GM23248 (cell line): ENCODE measurements at places on chromosomes 3 and 15. TPM values are rescaled to one million over a fixed set of nuclear protein-coding genes. Genes with fewer than 3 reads are reported as not detected.

RBP2 gene
- total RNA-seq: not detected in 2 replicates

- no peak for DNase-seq
- no peak overlapping the region for H3K27ac ChIP-seq
- no peaks in the 10 kb centered on the region for H3K36me3 ChIP-seq
- peaks cover 10% of the 10 kb centered on the region; the same call in 1 of the 2 replicates for H3K4me1 ChIP-seq
- H3K27me3 ChIP-seq: peaks cover 15% of the 10 kb centered on the region
Observed at GRCh38 chr3:46213201-46213600, 5.1 kb upstream of the CCR1 start.

- H3K4me3 ChIP-seq: no peak overlapping the region
- no peaks in the 10 kb centered on the region for H3K36me3 ChIP-seq
- no peak for DNase-seq
- no peak overlapping the region for H3K27ac ChIP-seq
- H3K4me1 ChIP-seq: peaks cover 5% of the 10 kb centered on the region; the same call in 1 of the 2 replicates
Observed at GRCh38 chr3:183259087-183259486, 6.0 kb downstream of the B3GNT5 start.

TMEM207 gene
- not detected in 2 replicates for total RNA-seq

MGLL gene
- total RNA-seq: 58.7 and 59.2 TPM in 2 replicates

UBE2E1 gene
- total RNA-seq: 49.3 and 65.3 TPM in 2 replicates

LRRC15 gene
- total RNA-seq: 16.4 and 24.2 TPM in 2 replicates

GRCh38 chr3:71258116-71258515 lies 325.4 kb downstream of the FOXP1 start:
- peaks cover 31% of the 10 kb centered on the region for H3K4me1 ChIP-seq
- no peak overlapping the region for H3K4me3 ChIP-seq
- H3K27ac ChIP-seq: peak overlapping the region; percentile 56
- no peaks in the 10 kb centered on the region for H3K36me3 ChIP-seq
- H3K27me3 ChIP-seq: no peaks in the 10 kb centered on the region

DNA sequence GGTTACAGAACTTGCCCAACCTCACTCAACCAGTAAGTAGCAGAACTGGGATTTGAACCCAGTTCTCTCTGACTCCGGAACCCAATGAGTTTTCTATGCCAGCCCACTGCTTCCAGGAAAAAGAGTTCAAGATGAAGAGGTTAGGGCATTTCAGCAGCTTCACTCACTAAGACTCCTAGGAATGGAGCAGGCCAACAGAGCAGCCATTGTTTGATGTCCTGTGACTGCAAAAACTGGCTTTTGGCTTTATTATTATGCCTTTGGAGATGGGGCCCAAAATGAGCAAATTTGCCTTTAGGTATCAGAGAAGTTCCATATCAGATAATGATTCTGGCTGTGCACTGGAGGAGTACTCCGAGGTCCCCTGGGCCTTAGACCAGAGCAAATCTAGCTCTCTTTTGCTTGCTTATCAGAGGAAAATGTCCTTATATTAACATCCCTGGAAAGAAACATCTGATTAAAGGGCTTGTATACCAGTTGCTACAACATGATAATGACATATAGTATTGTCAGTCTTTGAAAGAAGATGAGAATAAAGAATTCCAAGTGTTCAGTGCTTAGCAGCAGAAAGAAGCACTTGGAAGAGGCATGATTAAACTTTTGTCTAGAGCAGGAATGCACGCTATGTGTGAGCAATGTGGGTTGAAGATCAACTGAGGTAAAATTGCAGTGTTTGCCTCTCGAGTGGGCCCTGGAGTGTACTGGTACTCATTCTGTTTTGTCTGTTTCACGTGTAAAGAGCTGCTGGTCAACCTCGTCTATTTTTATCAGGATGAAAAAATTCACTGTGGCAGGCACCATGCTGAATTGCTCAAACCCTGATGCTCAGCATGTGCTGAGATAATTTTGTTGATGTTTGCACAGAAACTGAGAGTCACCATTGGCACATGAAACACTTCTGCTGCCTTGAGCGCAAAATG lies 21.8 kb upstream of the KLHL24 start:
- H3K36me3 ChIP-seq: no peaks in the 10 kb centered on the region
- DNase-seq: peak; percentile 30
- H3K4me1 ChIP-seq: no peaks in the 10 kb centered on the region
- no peak overlapping the region for H3K27ac ChIP-seq
- H3K4me3 ChIP-seq: no peak overlapping the region

PPP1R14D gene
- total RNA-seq: not detected in 2 replicates

- H3K4me1 ChIP-seq: no peaks in the 10 kb centered on the region
- DNase-seq: no peak
- no peak overlapping the region for H3K4me3 ChIP-seq
- no peaks in the 10 kb centered on the region for H3K36me3 ChIP-seq
- no peaks in the 10 kb centered on the region for H3K27me3 ChIP-seq
- H3K27ac ChIP-seq: no peak overlapping the region
Observed at GRCh38 chr3:1591327-1592028, 498.7 kb downstream of the CNTN6 start.

DNA sequence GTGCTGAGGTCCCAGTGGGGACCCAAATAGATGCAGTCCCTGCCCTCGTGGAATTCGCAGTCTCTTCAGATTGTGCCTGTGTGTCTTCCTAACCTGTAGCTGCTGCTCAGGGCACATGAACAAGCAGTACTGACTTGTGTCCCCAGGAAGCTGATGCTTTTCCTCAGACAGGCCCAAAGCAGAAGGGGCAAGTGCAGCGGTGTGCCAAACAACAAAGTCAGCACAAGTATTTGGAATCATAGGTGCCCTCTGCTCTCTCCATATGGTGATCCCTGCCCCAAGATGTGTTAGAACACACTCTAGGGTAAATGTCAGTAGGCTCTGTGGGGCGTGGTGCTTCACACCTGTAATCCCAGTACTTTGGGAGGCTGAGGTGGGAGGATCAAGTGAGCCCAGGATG lies 21.9 kb downstream of the BHLHE40 start:
- H3K27ac ChIP-seq: no peak overlapping the region
- peaks cover 2% of the 10 kb centered on the region for H3K4me1 ChIP-seq
- no peaks in the 10 kb centered on the region for H3K36me3 ChIP-seq
- H3K27me3 ChIP-seq: no peaks in the 10 kb centered on the region
- DNase-seq: no peak

GRCh38 chr3:14453876-14454638 lies 51.7 kb downstream of the SLC6A6 start:
- H3K36me3 ChIP-seq: no peaks in the 10 kb centered on the region
- peaks cover 25% of the 10 kb centered on the region for H3K4me1 ChIP-seq
- no peak for DNase-seq
- no peaks in the 10 kb centered on the region for H3K27me3 ChIP-seq
- H3K4me3 ChIP-seq: no peak overlapping the region

GOLGA6B gene
- total RNA-seq: not detected in 2 replicates

DNA sequence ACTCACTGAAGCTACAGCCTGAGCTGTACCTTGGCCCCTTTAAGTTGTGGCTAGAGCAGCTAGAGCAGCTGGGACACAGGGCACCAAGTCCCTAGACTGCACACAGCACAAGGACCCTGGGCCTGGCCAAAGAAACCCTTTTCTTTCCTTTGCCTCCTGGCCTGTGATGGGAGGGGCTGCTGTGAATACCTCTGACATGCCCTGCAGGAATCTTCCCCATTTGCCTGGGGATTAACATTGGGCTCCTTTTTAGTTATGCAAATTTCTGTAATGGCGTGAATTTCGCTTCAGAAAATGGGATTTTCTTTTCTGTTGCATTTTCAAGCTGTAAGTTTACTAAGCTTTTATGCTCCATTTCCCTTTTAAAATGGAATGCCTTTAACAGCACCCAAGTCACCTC lies 611.2 kb upstream of the ARPP21 start:
- no peaks in the 10 kb centered on the region for H3K4me1 ChIP-seq
- H3K4me3 ChIP-seq: no peak overlapping the region
- no peak overlapping the region for H3K27ac ChIP-seq
- no peaks in the 10 kb centered on the region for H3K36me3 ChIP-seq
- DNase-seq: no peak
- H3K27me3 ChIP-seq: no peaks in the 10 kb centered on the region

DNA sequence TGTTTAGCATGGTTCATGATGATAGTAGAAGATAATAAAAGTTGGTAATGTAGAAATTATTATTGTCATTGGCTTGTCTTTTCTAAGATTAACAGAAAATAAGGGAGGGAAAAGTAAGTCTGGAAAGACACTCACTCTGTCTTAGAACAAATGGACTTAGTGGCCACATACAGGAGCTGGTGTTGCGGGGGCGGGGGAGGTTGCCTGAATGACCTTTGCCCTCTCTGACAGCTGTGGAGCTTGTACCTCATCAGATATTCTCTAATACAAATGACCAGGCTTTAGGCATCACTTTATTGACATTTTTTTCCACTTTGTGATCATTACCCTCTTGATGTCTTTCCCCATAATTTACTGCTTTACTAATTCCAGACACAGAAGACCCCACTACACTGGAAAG lies 5.9 kb downstream of the TAGLN3 start:
- H3K27me3 ChIP-seq: no peaks in the 10 kb centered on the region
- H3K4me1 ChIP-seq: peaks cover 42% of the 10 kb centered on the region
